Activated T-cell treated with anti-CD3 and anti-CD28 coated beads, Interleukin-2, amount 50 U/mL, for 1 hour (primary cell): ENCODE measurements at places on chromosomes 3 and 15.

DNA sequence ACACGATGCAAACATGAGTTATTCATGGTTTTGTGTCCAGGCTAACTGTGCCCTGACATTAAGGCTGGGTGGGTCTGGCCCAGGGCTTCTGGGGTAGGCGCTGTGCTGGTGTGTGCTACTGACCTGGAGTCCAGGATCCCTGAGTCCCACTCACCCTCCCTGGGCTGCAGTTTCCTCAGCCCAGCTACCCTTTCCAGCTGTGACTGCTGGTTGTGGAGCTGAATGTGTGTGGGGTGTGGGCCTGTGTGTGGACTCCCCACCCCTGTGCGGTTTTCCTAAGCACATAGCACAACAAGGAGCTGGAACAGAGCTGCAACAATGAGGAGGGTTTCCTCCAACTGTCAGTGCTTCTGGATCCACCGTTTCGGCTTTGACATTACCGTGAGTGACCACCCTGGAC, 38.0 kb downstream of the SMAD3 start:
- no peak for DNase-seq

- DNase-seq = no peak
Observed at GRCh38 chr3:118850687-118851086, 184.0 kb downstream of the IGSF11 start.

- DNase-seq = no peak
Observed at GRCh38 chr15:83653639-83654378, at the start of gene ADAMTSL3. ADAMTSL3 (plus strand) TSS chr15:83654123; CDS start chr15:83655762, 1,639 bp downstream.

GRCh38 chr3:43795491-43795890, 104.8 kb downstream of the ABHD5 start:
- no peak for DNase-seq

GRCh38 chr3:110423276-110423675, 648.3 kb upstream of the NECTIN3 start:
- DNase-seq = no peak

DNA sequence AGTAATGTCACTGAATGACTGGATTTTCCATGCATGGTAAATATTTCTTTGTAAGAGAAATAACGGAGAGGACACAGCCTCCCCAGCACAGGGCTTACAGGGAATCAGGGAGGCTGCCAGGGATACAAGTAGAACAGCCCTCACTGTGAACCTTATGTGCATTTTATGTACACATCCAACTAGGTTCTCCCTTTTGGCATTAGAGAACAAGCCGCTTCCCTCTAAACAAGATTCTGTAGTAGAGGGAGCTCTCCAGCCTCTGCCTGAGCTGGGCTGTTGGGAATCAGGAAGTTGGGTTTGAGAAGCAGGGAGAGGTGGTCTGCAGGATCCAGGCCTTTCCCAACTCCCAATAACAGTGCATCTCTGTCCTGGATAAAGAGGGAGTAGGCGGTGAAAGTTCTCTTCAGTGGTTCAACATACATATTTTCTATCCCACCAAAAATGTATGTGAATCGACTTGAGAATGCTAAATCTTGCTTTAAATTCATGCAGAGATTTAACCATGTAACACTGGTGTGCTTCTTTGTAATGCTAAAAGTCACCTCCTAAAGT, 83.7 kb downstream of the ARNT2 start:
- no peak for DNase-seq

- peak; percentile 48 for DNase-seq
Observed at GRCh38 chr3:183116025-183116614, 16.8 kb upstream of the MCCC1 start.
